COR-L47 (cell line): ENCODE measurements at places on chromosomes 4 and X.

GRCh38 chrX:141220342-141221008 lies 21.8 kb downstream of the SPANXC start:
- DNase-seq, result no peak

DNA sequence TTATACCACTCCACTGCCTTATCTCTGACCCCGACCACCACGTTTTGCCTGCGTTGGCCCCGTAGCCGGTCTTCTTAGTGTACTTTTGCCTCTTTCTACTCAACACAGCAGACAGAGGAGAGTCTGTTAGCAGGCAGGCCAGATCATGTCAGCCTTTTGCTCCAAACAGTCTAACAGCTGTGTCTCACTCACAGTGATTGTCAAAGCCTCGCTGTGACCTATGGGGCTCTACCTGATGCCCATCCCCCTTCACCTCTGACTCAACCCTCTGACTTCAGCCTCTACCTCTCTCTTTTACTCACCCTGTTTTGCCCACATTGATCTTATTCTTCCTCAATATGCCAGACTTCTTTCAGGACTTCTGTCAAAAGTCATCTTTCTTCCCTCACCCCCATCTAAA lies 127.1 kb downstream of the TRIML1 start:
- no peak for DNase-seq

- DNase-seq, result no peak
Measured at GRCh38 chr4:155587766-155588165, 78.9 kb upstream of the GUCY1A1 start.

- no peak for DNase-seq
Measured at GRCh38 chr4:73443224-73443623, 7.2 kb downstream of the AFP start.

- no peak for DNase-seq
Measured at GRCh38 chrX:30653415-30654131, at the start of gene GK. Gene GK (plus strand): TSS chrX:30653423. CDS start chrX:30653538, 115 bp downstream.

- no peak for DNase-seq
Measured at GRCh38 chr4:40788331-40788730, 38.6 kb downstream of the NSUN7 start.

DNA sequence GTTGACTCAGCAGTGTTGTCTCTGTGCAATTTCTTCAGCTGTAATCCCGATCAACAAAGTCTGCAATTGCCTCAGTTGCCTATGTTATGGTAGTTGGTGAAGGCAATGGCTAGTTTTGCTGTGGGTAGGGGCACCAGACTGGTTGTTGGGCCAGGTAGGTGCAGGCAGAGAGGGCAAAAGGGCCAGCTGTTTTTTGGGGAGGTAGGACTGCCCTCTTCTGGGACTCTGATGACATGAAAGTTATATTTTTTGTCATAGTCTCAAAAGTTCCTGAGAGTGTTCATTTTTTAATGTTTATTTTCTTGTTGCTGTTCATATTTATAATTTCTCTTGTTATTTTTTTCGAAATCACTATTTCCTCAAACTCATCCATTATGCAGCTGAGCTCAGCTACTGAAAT lies 25.1 kb downstream of the DCAF12L2 start:
- no peak for DNase-seq

GRCh38 chr4:124970011-124970410 lies 257.5 kb upstream of the ANKRD50 start:
- DNase-seq, result no peak

DNA sequence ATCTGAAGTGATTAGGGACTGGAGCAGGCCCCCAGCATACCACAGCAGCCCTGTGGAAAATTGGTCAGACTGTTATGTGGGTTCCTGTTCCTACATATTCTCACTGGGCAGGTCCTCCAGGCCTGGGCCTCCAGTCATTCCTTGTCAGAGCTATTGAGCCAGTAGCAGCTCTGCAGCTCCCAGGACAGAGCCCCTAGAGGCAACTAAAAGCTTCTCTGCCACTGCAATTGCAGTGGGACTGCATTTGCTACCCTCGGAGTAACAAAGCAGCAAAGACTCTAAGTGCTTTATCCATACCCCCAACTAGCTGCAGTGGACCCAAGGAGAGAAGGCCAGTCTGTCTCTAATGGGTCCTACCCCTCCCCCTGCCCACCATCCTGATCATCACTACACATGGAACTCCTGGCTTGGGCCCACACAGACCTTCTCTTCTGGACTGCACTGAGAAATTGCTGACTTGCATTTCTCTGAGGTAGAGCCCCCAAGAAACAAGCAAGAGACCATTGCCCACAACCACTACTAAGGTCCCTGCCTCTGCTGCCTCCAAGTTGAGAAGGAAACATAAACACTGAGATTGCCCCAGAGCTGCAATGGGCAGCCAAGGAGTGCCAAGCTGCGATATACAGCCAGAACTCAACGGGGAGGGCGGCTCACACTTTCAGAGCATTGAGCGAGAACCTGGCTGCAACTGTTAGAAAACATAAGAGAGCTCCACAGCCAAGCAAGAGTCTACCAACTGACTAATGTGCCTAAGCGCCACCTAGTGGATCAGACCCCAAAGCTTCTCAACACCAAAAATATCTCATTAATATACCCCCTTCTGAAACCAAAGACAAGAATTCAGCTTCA lies 738.7 kb upstream of the NDST4 start:
- peak; percentile 71 for DNase-seq

DNA sequence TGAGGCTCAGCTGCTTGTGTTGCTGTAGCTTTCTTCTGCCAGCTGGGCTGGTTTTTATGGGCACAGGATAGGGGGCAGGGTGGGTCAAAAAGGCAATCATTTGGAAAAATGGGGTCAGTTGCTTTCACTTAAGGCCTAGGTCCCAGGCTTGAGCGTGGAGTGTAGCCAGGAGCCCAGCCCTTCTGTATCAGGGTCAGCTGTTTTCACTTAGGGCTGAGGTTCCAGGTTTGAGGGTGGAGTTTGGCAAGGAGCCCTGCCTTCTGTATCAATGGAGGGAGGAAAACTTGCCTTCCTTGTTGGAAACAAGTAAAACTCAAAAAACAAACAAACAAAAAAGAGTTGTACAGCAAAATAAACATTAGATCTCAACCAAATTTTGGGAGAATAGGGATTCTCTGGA lies 37.0 kb upstream of the UGT8 start:
- no peak for DNase-seq

- DNase-seq, result no peak
Measured at GRCh38 chrX:48474127-48474526, 1.9 kb upstream of the FTSJ1 start.

- DNase-seq, result no peak
Measured at GRCh38 chrX:83260288-83260687, 247.8 kb upstream of the POU3F4 start.

- peak; percentile 6 for DNase-seq
Measured at GRCh38 chr4:67871867-67872266, 11.9 kb downstream of the TMPRSS11D start.

GRCh38 chr4:38795087-38795486 lies 9.5 kb downstream of the TLR1 start:
- no peak for DNase-seq
